Stimulated activated CD8-positive, alpha-beta memory T cell treated with anti-CD3 and anti-CD28 coated beads, Interleukin-7, amount 100 ng/mL, for 1 hour (primary cell): ENCODE measurements at places on chromosomes 2 and 18.

GRCh38 chr2:232629129-232629475, 4.3 kb upstream of the EFHD1 start:
- no peak for DNase-seq

GRCh38 chr18:57410749-57411148, 24.4 kb upstream of the ONECUT2 start:
- no peak for DNase-seq

DNA sequence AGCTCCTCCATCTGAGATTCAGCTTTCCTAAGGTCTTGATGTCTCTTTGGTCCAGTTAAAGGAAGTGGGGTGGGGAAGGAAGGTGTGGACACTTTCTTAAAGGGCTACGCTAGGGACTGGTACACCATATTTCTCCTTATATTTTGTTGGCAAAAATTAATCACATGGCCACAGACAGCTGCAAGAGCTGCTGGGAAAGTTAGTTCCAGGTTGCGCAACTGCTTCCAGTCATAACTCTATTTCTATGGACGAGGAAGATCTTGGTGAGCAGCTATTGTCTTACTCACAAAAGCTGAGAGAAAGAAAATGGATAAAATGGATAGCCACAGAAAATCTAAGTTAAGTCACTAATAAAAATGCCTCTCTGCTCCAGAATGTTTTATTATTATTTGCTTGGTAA, 60.7 kb upstream of the PPM1B start:
- DNase-seq = no peak

GRCh38 chr18:7334973-7335568, 104.2 kb downstream of the LRRC30 start:
- DNase-seq = no peak

GRCh38 chr2:176763130-176763529, 449.5 kb upstream of the HNRNPA3 start:
- no peak for DNase-seq

- no peak for DNase-seq
Observed at GRCh38 chr18:9287036-9287435, 47.5 kb upstream of the TWSG1 start.

DNA sequence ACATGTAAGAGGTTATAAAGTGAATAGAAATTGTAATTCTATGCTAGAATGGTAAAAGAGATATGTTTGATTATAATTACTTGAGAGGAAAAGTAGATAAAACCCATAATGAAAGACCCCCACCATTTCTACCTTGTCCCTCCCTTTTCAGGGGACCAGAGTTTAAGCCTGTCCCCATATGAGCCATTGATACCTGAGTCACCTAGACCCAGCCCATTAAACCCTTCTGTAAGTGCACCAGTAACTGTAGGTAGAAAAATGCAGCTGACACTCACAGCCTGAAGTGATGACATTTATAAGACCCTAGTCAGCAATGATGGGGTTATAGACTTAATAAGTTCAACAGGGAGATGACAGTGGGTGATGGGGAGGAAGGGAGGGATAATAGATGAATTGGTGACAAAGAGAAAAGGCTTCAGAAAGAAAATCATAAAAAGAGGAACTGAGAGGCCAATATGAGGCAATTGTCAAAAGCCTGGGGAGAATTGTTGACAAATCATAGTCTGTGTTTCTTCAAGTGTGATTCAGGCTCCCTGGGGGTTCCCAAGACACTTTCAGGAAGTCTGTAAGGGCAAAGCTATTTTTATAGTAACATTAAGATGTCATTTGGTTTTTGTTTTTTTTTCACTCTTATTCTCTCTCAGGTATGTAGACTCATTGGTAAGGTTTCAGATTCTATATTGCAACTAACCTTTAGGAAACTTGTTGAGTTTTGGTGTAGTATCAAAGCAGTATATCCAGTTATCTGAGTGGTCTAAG, 544.2 kb downstream of the SATB2 start:
- DNase-seq = no peak

DNA sequence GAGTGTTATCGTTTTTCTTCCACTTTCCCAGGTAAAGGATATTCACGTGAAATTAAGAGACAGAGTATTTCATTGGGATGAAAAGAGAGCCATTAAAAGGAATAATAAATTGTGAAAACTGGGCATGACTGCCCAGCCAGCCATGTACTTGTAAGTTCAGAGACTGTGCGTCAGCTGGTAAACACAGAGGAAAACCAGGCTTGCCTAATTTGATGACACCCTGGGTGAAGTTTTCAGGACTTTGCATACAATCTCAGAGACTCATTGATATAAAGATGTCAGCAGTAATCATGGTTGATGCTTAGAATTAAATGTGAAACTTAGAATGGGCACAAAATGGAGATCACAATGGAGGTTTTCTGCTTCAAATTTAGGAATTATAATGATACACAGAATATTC, 153.5 kb upstream of the ZEB2 start:
- no peak for DNase-seq

GRCh38 chr2:28952836-28953211, 28.3 kb upstream of the TOGARAM2 start:
- DNase-seq = no peak

- DNase-seq = no peak
Observed at GRCh38 chr18:33594799-33595198, 16.8 kb downstream of the ASXL3 start.

- no peak for DNase-seq
Observed at GRCh38 chr2:63643486-63643885, 54.7 kb downstream of the MDH1 start.

GRCh38 chr2:33670392-33670937, 71.4 kb upstream of the FAM98A start:
- DNase-seq = no peak

GRCh38 chr2:198405311-198405710, 600.9 kb downstream of the PLCL1 start:
- DNase-seq = no peak
